HS-27A (cell line): ENCODE measurements at places on chromosomes 5 and 9.

DNA sequence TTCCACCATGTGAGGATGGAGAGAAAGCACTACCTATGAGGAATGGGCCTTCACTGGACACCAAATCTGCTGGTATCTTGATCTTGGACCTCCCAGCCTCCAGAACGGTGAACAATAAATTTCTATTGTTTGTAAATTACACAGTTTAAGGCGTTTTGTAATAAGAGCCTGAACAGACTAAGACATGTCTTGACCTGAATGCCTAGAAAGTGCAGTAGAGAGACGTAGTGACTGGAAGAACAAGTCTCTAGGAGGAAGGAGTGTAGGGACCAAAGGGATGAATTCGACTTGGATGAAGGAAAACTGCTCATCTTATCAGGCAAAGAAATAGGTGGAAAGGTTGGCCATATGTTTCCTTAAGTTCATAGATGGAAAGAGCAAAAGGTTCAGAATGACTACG is 309.8 kb upstream of the RGMB start:
- no peak for DNase-seq

DNA sequence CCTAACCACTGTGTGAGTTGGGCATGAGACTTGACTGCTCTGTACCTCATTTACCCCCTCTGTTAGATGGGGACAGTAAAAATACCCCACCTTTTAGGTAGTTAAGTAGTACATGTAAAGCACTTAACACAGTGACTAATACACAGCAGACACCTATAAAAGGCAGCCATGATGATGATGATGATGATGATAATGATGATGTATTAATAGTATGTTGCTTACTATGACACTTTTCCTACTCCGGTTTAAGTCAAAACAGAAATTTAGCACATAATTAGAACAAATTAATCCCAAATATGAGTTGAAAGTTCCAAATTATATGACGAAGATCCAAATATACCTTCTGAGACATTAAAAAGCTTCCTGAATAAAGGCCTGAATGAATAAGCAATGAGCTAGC is 222.1 kb downstream of the GAPVD1 start:
- no peak for DNase-seq

DNA sequence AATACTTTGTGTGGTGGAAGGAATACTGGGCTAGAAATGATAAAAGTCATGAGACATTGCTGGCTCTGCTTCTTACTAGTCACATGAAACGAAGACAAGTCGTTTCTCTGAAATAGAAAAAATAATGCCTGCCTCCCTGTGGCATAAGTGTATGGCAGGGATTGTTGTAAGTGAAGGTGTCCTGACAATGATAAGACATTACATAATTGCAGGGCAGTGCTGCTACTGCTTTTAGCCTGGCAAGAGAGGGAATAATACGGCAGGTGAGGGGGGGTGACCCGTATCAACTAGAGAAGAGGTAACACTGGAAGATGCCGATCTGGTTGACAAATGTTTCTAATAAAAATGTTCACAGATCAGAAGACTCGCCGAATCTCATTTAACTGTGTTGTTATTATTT is 314.3 kb downstream of the KIAA0825 start:
- DNase-seq: no peak

DNA sequence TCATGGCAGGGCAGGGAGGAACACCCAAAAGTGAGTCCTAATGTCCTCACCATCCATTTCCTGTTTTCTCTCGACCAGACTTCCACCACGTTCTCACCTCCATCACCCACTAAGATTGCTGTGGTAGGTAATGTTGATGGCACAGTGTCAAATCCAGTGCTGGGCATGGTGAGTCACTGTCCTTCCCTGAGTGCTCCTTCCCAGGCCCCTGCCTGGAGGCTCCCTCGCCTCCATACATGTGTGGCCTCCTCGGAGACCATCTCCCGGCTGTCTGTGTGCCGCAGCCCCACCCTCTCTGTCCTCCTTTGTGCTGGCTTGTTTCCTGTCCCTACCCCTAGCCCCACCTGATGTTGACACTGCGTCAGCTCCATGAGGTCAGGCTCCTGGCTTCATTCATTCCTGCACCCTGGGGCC is 177.5 kb downstream of the SYK start:
- no peak for DNase-seq

DNA sequence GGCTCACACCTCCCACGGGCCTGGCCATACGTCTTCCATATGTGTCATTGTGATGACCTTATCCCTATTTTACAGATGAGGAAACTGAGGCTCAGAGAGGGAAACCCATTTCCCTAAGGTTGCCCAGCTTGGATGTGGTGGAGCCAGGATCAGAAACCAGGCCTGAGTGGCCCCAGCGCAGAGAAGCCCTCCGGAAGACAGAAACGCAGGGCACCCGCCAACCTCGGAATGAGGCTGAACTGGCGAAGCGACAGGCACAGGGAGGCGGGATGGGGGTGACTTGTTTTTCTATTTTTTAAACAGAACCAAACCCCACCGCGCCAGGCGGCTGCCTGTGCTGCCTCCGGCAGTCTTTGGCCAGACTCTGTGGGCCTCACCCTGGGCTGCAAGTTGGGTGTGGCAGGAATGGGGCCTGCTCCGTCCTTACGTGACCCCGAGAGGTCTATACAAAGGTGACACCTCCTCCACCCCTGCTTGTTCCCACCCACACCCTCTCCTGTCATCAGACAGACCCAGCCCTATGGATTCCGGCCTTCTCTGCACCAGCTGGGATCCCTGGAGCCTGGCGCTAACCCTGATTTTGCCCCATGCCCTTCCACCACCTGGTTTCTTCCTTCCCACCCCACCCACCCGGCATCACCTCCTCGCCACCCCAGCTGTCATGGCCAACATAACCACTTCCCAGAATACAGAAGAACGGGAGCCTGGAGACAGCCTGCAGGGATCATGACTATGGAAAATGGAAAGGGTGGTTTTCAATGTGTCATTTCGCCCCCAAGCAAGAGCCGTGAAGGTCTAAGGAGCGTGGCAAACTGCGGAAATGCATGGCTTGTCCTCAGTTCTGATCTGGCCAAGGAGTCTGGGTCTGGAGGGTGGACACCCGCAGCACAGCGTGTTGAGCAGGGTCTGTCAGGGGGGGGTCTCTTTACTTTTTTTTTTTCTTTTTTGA is 23.6 kb downstream of the PLPP7 start:
- DNase-seq: no peak

DNA sequence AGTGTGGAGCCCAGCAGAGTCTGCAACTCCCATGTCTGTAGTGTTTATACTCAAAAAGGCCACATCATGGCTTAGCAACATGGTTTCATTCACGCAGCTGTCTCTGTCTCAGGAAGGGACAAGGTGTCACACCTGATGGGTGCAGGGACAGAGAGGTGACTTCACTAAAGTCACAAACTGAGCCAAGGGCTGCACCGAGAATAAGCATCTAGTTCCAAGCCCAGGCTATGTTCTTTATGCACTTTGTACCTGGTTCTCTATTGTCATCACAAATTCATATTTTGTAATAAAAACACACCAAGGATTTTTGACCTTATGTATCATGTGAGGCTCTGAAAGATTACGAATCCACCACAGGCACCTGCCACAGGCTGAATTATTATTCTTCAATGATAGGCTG is 64.9 kb upstream of the STK32A start:
- DNase-seq: no peak

- DNase-seq: no peak
Observed at GRCh38 chr5:164048359-164048926, 543.0 kb downstream of the MAT2B start.

- no peak for DNase-seq
Observed at GRCh38 chr5:180669661-180670060, 20.3 kb upstream of the FLT4 start.

DNA sequence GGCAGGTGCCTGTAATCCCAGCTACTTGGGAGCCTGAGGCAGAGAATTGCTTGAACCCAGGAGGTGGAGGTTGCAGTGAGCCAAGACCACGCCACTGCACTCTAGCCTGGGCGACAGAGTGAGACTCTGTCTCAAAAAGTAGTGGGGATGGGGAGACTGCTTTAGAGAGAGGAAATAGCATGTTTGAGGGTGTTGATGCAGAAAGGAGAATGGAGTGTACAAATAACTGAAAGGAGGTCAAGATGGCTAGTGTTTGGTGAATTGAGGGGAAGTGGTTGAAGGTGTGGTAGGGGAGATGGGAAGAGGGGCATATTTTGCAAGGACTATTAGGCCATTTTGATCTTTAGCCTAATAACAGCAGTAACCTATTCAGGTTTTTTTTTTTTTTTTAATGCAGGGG is 18.2 kb downstream of the TENT2 start:
- no peak for DNase-seq

DNA sequence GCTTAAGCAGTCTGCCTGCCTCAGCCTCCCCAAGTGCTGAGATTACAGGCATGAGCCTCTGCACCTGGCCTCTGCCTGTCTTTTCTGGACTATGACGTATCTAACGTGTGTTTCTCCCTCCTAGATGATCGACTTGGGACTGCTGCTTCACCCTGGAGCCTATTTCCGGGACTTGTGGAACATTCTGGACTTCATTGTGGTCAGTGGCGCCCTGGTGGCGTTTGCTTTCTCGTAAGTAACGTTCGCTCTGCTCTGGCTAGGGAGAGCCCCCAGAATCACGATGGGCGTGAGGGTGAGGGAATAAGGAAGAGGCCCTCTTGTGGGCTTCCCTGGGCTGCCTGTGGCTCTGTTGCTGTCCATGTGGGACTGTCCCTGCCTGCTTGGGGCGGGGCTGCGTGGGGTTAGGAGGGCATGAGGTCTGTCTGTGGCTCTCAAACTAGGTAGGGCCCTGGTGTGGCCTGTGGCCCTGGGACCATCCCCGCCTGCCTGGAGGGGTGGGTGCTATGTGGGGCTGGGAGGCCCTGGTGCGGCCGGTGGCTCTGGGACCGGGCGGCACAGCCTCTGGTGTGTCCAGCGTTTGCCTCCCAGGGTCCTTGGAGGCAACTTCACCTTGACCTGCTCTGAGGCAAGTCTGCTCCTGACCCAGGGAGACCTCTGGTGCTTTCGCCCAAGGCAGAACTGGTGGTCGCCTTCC is 171.7 kb downstream of the CACNA1B start:
- no peak for DNase-seq

- no peak for DNase-seq
Observed at GRCh38 chr5:160315968-160316367, 3.6 kb upstream of the CCNJL start.

DNA sequence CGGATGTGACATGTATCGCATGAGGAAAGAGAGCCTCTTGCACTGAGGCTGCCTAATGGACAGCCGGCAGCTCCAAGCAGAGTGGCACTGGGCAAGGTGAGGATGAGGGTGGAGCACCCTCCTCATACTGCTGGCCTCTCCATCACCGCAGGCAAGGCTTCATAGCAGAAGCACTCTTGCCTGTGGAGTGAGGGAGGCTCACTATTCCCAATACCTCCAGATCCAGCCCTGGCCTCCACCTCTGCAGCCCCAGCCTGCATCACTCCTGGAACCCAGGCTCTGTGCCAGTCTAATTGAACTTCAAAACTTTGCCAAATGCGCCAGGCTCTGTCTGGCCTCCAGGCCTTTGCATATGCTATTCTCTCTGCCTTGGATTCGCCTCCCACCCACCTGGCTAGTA is 29.7 kb upstream of the ARAP3 start:
- DNase-seq: no peak

DNA sequence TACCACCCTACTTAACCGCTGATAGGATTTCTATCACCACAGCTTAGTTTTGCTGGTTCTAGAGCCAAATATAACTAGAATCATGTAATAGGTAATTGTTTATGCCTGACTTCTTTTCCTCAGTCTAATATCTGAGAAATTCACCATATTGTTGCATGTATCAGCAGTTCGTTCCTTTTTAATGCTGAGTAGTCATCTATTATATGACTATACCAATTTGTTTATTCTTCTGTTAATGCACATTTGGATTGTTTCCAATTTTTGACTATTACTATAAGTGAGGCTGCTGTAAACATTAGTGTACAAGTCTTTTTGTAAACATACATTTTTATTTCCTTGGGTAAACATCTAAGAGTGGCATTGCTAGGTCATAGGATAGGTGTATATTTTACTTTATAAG is 25.9 kb downstream of the CSNK1G3 start:
- DNase-seq: no peak

GRCh38 chr9:93196096-93197055 is 12.4 kb downstream of the WNK2 start:
- DNase-seq: no peak

- DNase-seq: no peak
Observed at GRCh38 chr9:136509549-136509948, 26.7 kb upstream of the SEC16A start.

DNA sequence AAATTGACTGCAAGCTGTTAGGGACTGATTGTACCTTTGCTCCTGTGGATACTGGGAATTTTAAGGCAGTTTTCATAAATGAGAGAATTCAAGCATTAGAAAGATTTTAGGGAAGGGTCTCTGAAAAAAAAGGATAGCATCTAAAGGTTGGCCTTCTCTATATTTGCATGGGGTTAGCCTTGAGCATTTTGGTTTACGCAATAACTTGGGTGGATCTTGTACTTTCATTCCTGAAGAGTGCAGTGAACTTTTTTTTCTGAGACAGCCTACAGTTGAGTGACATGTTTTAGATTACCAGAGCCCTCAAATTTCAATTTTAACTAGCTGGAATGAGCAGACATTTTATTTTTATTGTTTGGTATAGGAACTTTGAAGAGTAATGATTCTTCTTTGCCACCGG is 91.6 kb upstream of the NR3C1 start:
- DNase-seq: no peak

- DNase-seq: no peak
Observed at GRCh38 chr5:14261856-14262611, 118.9 kb downstream of the TRIO start.

- no peak for DNase-seq
Observed at GRCh38 chr5:150672237-150672883, 11.3 kb downstream of the MYOZ3 start.

GRCh38 chr9:91978740-91979414 is 28.8 kb upstream of the ROR2 start:
- DNase-seq: peak; percentile 71

- DNase-seq: no peak
Observed at GRCh38 chr9:6230037-6230780, 14.6 kb downstream of the IL33 start.

DNA sequence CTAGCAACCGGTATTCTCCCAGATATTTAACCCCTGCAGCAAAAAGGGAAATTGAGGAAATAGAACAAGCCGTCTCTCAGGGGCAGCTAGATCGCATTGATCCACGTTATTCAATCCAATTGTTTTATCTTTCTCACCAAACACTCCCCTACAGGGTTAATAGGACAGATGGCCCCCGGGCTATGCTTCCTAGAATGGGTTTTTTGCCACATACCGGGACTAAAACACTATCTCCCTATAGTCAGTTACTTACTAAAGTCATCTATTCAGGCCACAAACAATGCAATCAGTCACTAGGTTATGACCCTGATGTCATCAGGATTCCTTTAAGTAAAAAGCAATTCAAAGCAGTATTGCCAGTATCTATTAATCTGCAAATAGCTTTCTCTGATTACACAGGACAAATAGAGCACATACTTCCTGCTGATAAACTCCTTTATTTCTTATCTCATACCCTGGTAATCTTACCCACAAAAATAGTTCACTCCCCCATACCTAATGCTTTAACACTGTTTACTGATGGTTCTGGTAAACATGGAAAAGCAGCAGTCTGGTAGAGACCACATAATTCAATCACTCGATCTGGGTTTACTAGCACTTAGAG is 159.0 kb downstream of the CPLANE1 start:
- DNase-seq: no peak

- no peak for DNase-seq
Observed at GRCh38 chr9:123952641-123953495, 22.9 kb upstream of the DENND1A start.
